ENCODE measurements at places on chromosomes 16 and 17.

- DNase-seq, result no peak
Observed at GRCh38 chr17:80421381-80422090, 6.6 kb downstream of the ENDOV start.

DNA sequence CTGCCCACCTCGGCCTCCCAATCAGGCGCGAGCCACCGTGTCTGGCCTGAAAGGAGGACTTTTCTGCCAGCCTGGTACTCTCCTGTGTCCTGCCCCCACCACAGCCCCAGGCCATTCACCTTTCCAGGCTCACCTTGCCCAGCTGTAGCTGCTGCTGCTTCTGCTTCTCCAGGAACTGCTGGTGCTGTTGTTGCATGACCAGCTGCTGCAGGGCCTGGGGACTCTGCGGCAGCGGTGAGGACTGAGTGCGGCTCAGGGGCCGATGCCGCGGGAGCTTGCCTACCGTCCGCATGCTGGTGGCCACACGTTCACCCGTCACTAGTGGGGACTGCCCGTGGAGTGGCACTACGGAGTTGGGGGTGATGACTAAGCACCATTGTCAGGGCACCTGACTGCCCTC is 17.7 kb downstream of the G6PC3 start:
- no peak for DNase-seq

DNA sequence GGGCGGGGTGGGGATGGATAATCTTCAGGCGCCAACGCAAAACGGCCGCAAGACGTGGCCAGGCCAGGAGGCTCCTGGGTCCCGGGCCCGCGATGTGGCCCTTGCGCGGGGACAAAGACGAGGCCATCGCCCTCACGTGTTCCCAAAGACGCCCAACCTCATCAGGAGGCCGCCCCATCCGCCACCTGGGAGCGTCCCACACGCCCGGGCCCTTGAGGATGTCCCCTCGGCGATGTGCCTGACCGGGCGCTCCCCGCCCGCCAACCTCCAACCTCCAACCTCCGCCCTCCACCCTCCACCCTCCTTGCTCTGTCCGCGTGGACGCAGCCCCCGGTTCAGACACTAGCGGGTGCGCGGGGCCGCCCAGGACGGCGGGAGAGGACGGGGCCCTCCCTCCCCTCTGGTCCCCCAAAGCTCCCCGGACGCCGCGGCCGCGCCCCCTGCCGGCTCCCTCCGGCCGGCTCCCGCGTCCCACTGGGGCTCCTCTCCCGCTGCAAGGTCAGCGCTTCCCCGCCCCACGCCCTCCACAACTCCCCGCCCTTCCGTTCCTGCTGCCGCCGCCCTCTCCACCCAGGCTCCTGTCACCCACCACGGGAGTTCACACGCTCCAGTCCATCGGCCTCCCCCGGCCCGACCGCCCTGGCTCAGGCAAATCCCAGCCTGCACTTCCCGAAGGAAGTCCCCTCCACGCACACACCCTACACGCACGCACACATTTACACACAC is 250.8 kb upstream of the RPL38 start:
- DNase-seq, result peak; percentile 64

DNA sequence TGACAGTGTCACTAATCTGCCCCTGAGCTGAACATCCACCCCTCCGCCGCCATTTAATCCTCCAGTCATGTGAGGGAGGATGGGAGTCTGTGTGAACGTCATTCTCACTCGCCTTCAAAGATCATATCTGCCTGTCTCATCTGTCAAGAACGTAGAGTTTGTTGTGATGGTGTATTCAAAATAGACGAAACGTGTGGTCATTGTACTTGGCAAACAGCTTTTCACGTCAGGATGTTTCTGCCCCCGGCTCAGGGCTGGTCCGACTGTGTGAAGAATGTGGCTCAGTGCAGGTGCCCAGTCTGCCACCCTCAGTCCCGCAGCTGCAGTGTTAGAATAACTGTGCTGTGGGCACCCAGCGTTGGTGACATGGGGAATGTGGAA is 148.0 kb downstream of the KCNJ12 start:
- DNase-seq, result no peak
